ENCODE measurements at places on chromosomes 2 and 18. TPM values are rescaled to one million over a fixed set of nuclear protein-coding genes. Genes with fewer than 3 reads are reported as not detected.

- no peak overlapping the region for H3K4me3 ChIP-seq
- peaks cover 32% of the 10 kb centered on the region for H3K27me3 ChIP-seq
- H3K36me3 ChIP-seq, result no peaks in the 10 kb centered on the region
- H3K27ac ChIP-seq, result no peak overlapping the region
- DNase-seq, result no peak
Measured at GRCh38 chr2:7403092-7403775, 486.0 kb downstream of the RNF144A start.

DNA sequence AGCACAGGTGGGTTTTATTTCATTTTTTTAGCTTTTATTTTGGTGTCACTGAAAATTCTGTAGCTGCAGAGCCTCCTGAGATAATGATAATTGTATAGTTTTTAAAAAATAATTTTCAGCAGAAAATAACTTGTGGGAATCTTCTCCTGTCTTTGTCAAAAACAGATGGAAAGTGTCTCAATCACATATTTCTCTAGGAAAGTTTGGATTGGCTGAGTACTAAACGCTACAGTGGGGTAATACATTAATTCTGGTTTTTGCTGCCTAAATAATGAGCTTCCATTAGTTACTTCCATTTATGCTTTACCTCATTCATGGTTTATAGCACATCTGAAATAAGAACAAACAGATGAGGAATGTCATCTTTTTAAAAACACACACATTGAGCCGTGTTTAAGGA, 2.2 kb downstream of the TWIST2 start:
- peak overlapping the region; percentile 96 for H3K27ac ChIP-seq
- H3K4me3 ChIP-seq, result peak overlapping the region; percentile 98
- H3K27me3 ChIP-seq, result no peaks in the 10 kb centered on the region
- peaks cover 56% of the 10 kb centered on the region for H3K36me3 ChIP-seq

DNA sequence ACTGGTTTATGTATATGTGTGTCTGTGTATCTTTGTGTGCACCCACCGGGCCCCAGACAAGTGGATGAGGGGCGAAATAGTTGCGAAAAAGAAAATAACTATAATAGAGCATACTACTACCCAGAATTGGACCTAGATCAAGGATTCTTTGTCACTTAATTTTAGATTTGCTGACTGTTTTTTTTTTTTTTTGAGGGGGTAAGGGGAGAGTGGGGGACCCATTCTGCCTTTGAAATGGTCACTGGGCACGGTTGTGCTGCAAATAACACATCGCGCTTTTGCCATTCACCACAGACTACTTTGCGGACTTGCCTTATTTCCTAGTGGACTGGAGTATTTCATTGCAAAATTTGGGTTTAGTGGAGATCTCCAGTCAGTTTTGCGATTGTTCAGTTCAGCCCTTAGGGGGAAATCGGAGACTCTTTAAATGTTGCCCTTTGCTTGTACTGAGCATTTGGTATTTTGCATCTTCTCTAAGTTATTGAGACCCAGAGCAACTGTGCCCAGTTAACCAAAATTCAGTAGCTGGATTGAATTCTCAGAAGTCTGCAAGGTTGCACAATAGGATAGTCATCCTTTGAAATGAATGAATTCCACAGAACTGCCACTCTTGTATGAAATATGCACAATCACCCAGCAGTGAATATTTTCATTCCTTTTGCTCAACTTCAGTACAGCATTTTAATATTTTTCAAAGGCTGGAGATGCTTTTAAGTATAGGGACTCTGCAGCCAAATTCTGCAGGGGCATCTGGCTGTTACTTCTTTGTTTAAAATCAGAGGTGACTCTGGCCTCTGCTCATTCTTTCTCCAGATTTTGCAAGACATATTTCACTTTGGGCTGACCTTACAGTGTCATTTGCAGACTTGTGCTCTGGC, 2.9 kb downstream of the TRIB2 start:
- peaks cover 39% of the 10 kb centered on the region for H3K4me1 ChIP-seq
- peaks cover 5% of the 10 kb centered on the region for H3K36me3 ChIP-seq
- peak overlapping the region; percentile 66 for H3K27ac ChIP-seq

GRCh38 chr2:100673691-100674485, 111.1 kb downstream of the PDCL3 start:
- DNase-seq, result no peak
- H3K4me3 ChIP-seq, result no peak overlapping the region
- no peak overlapping the region for H3K27ac ChIP-seq

DNA sequence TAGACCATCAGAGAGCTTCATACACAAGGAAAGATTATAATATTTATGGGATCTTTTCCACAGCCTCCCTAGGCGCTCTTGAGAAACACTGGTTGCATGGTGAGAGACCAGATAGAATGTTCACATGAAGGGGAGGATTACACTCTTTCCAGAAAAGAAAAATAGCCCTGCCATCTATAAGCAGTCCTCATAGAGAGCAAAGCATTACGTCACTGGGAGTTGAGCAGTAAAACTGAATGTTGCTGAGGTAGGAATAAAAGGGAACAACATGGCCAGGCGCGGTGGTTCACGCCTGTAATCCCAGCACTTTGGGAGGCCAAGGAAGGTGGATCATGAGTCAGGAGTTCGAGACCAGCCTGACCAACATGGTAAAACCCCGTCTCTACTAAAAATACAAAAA, 1934.3 kb downstream of the SUCLG1 start:
- H3K27me3 ChIP-seq, result no peaks in the 10 kb centered on the region
- no peaks in the 10 kb centered on the region for H3K36me3 ChIP-seq
- no peaks in the 10 kb centered on the region for H3K4me1 ChIP-seq

DNA sequence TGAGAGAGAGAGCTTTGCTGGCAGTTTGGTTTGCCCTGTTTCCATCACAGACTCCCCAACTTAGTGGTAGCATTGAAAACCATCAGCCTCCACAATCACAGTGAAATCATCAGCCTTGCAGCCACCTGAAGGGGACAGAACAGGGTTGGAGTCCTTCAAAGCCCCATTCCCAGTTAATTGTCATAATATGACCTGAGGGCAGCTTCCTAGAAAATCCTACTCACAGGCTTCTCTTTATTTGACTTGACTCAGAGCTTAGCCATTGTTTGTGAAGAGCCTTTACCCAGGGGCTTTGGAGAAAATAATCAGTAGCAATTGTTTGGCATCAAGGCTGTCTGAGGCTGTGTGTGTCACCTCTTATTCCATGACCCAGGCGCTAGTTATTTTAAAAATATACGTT, 308.7 kb downstream of the CBLN2 start:
- no peaks in the 10 kb centered on the region for H3K36me3 ChIP-seq
- no peak overlapping the region for H3K27ac ChIP-seq
- H3K27me3 ChIP-seq, result no peaks in the 10 kb centered on the region
- H3K4me1 ChIP-seq, result no peaks in the 10 kb centered on the region
- DNase-seq, result no peak

DNA sequence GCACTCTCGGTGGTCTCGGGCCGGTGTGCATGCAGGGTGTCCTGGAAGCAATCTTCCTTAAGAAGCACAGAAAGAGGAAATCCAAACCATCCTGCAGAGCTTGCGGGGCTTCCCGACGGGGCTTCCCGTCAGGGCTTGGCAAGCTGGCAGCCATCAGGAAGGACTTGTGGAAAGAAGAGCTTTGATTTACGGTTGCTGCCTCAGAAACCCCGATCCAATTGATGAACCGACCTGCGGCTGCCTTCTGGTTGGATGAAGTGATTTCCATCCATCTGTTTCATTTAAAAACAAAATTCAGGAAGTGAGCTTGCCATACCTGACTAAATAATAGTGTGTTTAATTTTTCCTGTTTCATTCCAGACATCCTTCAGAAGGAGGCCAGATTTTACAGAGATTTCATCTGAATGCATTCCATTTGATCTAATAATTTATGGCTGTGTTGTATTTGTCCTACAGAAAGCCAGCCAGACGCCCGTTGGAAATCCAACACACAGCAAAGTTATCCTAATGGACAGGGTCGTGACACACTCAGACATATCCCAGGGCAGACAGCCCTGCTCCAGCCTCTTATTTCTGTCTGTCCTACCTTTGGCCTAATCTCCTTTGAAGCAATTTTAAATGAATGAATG, 141.3 kb downstream of the SEPTIN10 start:
- no peak for DNase-seq
- peaks cover 23% of the 10 kb centered on the region for H3K4me1 ChIP-seq
- H3K27ac ChIP-seq, result no peak overlapping the region
- H3K4me3 ChIP-seq, result no peak overlapping the region

- H3K27me3 ChIP-seq, result no peaks in the 10 kb centered on the region
- no peaks in the 10 kb centered on the region for H3K36me3 ChIP-seq
- H3K27ac ChIP-seq, result no peak overlapping the region
- no peaks in the 10 kb centered on the region for H3K4me1 ChIP-seq
- no peak overlapping the region for H3K4me3 ChIP-seq
- no peak for DNase-seq
Measured at GRCh38 chr18:28606686-28607085, 429.8 kb upstream of the CDH2 start.

DNA sequence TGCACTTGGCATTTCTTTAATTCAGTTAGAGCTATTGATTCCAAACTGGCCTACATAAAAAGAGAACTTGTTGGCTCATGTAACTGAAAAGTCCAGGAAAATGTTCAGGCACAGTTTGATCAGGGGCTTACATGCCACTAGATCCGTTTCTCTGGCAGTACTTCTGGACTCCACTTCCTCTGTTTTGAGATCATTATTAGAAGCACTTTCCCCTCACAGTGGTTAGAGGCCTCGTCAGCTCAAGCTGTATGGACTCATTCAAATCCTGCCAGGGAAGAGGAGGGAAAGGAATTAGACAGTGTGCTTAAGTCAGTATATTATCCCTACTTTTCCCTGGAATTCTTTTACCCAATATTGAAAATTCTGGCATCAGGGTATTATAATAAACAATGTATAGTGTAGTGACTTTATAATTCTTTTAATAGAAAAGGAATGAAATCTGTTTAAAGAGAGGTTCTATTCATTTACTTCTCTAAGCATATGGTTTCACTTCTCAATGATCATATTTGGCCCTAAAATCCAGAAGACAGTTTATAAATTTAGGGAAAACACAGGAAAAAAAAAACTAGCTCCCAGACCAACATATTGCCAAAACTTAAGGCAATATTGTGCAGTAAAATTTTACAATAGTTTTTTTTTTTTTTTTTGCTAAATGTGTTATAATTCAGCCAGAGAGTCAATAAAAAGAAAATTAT, 92.0 kb downstream of the ARMC9 start:
- no peak overlapping the region for H3K4me3 ChIP-seq
- H3K27me3 ChIP-seq, result no peaks in the 10 kb centered on the region
- H3K4me1 ChIP-seq, result no peaks in the 10 kb centered on the region

GRCh38 chr2:121626777-121627524, 22.3 kb downstream of the CLASP1 start:
- DNase-seq, result no peak
- H3K27ac ChIP-seq, result no peak overlapping the region
- H3K4me3 ChIP-seq, result no peak overlapping the region
- H3K27me3 ChIP-seq, result no peaks in the 10 kb centered on the region
- H3K36me3 ChIP-seq, result no peaks in the 10 kb centered on the region
- H3K4me1 ChIP-seq, result no peaks in the 10 kb centered on the region

DNA sequence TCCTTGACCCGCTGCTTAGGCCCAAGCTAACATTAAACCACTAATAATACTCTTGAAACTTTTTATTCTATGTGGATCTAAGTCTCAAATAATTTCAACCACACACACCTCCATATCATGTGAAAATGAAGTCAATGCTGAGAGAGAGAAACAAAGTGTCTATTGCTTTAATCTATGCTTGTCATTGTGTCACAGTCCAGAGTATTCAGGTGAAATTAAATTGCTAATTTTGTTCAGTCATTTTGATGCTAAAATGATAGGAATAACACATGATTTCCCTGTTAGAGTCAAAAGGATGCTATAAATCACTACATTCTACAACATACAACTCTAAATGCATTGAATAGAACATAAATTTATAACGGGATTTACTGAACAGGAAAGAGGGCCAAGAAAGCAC, 195.4 kb downstream of the ERBB4 start:
- H3K4me1 ChIP-seq, result no peaks in the 10 kb centered on the region
- H3K27me3 ChIP-seq, result no peaks in the 10 kb centered on the region
- no peak for DNase-seq
- no peaks in the 10 kb centered on the region for H3K36me3 ChIP-seq

GRCh38 chr2:11842336-11842735, 95.9 kb downstream of the LPIN1 start:
- no peaks in the 10 kb centered on the region for H3K36me3 ChIP-seq
- H3K4me1 ChIP-seq, result no peaks in the 10 kb centered on the region
- H3K4me3 ChIP-seq, result no peak overlapping the region
- DNase-seq, result no peak

- H3K27ac ChIP-seq, result no peak overlapping the region
- no peaks in the 10 kb centered on the region for H3K4me1 ChIP-seq
- H3K27me3 ChIP-seq, result peaks cover 24% of the 10 kb centered on the region
- no peaks in the 10 kb centered on the region for H3K36me3 ChIP-seq
- no peak overlapping the region for H3K4me3 ChIP-seq
Measured at GRCh38 chr2:219025637-219026585, 15.4 kb downstream of the CFAP65 start.

DNA sequence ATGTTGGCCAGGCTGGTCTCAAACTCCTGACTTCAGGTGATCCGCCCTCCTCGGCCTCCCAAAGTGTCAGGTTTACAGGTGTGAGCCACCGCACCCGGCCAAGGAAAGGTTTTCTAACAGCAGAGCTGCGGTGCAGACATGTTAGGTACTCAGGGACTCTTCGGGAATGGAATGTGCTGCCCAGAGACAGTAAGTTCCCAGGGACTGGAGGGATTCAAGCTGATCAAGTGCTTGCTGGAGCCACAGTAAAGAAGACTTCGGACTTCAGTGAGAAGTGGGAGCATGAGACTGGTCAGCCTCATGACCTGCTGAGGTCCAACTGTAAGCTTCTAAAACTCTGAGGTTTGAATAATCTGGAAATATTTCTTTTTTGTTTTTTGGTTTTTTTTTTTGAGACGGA, 7.8 kb upstream of the DES start:
- no peak overlapping the region for H3K27ac ChIP-seq
- H3K4me3 ChIP-seq, result no peak overlapping the region
- H3K4me1 ChIP-seq, result peaks cover 18% of the 10 kb centered on the region
- no peaks in the 10 kb centered on the region for H3K36me3 ChIP-seq
- H3K27me3 ChIP-seq, result no peaks in the 10 kb centered on the region

GRCh38 chr2:236687296-236687965, 117.8 kb downstream of the ACKR3 start:
- peak; percentile 12 for DNase-seq
- no peaks in the 10 kb centered on the region for H3K4me1 ChIP-seq
- H3K36me3 ChIP-seq, result no peaks in the 10 kb centered on the region
- no peak overlapping the region for H3K4me3 ChIP-seq

DNA sequence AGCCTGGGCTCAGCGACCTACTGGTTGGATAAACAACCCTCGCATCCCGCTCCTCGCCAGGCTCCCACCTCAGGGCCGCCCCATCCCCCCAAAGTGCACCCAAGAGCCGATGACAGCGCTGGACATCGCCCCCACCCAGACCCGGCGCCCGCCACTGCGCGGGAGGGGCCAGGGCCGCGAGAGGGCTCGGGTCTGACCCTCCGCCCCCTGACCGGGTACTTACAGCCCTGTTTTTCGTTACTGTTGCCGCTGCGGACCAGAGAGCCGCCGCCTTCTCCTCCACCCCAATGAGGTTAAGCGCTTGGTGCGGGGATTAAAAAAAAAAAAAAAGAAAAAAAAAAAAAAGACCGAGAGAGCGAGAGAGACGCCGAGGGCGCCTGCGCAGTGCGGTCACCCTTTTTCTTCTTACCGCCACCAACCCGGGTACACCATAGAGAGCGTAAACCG, at the start of gene CLASP1:
CLASP1 (minus strand) TSS at position 314 of the 447 bp plus-strand sequence. CDS start 43,567 bp downstream, outside the sequence.
- peak; percentile 70 for DNase-seq
- peak within 1 kb of the TSS; percentile 97 for H3K27ac ChIP-seq
- H3K36me3 ChIP-seq, result no peaks in the 10 kb centered on the region
- H3K4me1 ChIP-seq, result peaks cover 20% of the 10 kb centered on the region
- no peaks in the 10 kb centered on the region for H3K27me3 ChIP-seq

- DNase-seq, result no peak
- no peak overlapping the region for H3K27ac ChIP-seq
- no peaks in the 10 kb centered on the region for H3K27me3 ChIP-seq
- no peaks in the 10 kb centered on the region for H3K4me1 ChIP-seq
Measured at GRCh38 chr2:230644356-230644935, 68.2 kb upstream of the CAB39 start.

CYP26B1 gene
- 0.32 TPM for total RNA-seq

PTH2R gene
- total RNA-seq, result not detected

PLCL1 gene
- total RNA-seq, result 2.3 TPM

LHCGR gene
- total RNA-seq, result not detected

ATG4B gene
- total RNA-seq, result 85.5 TPM
